NCI-H460 (cell line): ENCODE measurements at places on chromosomes 1 and 21.

GRCh38 chr1:116178837-116179236 is 67.6 kb downstream of the MAB21L3 start:
- DNase-seq = no peak

- DNase-seq = no peak
Observed at GRCh38 chr1:163406772-163407171, 85.0 kb downstream of the NUF2 start.

DNA sequence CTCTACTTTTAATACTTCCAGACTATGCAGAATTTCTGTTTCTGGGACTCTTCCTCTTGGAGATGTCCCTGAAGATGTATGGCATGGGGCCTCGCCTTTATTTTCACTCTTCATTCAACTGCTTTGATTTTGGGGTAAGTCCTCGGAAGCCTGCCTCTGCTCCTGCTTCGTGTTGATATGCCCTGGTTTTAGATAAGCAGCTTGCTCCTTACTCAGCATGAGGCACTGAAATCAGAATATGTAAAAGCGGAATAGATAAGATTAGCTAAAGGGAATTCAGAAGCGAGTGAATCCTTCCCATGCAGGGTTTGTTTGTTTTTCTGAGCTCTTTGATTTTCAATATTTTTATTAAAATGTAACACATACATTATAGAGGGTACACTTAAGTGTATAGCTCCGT is 234.7 kb downstream of the CACNA1E start:
- DNase-seq = no peak

- no peak for DNase-seq
Observed at GRCh38 chr1:48741380-48741779, 35.3 kb downstream of the BEND5 start.

DNA sequence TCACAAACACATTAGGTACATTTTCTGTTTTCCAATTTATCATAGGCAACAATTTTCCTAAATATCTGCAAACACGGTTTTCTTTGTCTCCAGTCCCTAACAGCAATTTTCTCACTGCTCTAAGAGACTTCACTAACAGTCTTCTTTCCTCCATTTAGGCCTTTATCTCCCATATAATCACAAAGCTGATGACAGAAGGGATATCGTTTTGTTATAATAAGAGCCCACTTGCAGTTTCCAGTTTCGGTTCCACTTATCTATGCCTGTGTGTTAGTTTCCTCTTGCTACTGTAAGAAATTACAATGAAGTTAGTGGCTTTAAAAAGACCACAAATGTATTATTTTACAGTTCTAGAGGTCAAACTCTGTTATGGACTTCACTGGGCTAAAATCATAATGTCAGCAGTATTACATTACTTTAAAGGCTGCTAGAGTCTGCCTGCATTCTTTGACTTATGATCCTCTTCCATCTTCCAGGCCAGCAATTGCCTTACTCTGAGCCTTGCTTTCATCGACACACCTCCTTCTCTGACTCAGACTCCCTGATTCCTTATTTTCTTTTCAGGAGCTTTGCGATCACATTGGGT is 549.3 kb downstream of the NCAM2 start:
- no peak for DNase-seq

- no peak for DNase-seq
Observed at GRCh38 chr1:234699795-234700665, 90.1 kb upstream of the IRF2BP2 start.

DNA sequence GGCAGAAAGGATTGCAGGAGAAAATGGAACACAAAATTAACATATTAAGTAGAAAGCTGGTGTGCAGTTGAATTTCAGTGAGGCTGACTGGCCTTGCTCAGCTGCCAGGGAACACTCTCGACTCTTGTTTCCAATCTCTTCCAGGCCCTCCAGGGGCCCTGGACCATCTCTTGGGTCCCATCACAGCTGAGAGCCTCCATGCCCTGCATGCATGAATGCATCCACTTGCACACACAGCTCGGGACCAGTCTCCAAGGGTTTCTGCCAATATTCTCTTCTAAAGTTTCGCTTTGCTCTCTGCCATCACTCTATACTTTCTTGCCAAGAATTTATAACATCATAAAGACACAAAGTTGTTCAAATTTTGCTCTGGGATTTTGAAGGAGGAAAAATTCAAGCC is 200.3 kb downstream of the DSCAM start:
- DNase-seq = no peak

DNA sequence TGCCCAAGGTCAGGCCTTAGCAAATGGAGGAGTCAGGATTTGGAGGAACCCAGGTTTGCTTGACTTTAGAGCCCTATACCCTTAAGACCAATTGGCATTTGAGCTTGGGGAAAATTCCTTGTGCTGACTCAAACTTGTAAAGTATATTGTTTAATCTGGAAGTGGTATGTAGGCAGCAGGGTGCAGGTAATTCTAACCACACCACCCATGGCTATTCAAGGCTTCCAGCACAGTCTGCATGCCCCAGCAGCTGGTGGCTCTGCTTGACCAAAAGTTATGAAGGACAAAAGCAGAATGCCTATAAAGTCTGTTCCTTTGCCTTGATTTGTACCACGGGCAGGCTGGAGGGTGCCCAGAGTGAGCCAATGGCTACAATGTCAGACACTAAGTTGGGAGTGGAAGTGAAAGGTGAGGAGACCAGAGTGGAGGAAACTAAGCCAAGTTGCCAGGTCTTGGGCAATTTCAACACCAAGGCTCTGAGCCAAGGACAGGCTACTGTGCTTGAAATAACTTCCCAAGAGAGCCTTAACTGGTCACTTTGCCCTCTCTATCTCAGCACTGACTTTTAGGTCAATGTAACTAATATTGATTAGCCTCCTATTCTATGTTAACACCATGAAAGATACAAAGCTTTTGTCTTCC is 4.7 kb upstream of the G0S2 start:
- no peak for DNase-seq

- no peak for DNase-seq
Observed at GRCh38 chr1:94095744-94096469, 25.0 kb downstream of the ABCA4 start.

- no peak for DNase-seq
Observed at GRCh38 chr1:118995312-118996016, 7.3 kb upstream of the TBX15 start.

GRCh38 chr1:214076708-214077065 is 88.9 kb downstream of the PROX1 start:
- DNase-seq = no peak

DNA sequence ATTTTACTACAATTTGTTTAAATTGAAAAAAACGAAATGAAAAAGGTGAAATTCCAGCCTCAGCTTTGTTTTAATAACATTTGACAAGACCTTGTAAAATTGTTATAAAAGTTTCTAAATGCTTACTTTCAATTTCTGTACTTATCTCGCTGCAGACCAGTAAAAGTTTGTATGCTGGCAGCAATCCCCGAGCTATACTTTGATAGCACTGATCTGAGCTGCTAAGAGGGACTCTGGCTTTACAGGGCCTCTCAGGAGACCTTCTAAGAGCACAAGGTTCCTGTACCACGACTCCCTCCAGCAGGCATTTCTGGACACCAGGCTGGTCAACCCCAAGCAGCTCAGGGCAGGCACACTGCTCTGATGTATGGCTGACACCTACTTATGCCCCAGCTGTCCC is 13.1 kb downstream of the STMN1 start:
- no peak for DNase-seq

- no peak for DNase-seq
Observed at GRCh38 chr1:29829448-29830344, 593.4 kb downstream of the PTPRU start.

DNA sequence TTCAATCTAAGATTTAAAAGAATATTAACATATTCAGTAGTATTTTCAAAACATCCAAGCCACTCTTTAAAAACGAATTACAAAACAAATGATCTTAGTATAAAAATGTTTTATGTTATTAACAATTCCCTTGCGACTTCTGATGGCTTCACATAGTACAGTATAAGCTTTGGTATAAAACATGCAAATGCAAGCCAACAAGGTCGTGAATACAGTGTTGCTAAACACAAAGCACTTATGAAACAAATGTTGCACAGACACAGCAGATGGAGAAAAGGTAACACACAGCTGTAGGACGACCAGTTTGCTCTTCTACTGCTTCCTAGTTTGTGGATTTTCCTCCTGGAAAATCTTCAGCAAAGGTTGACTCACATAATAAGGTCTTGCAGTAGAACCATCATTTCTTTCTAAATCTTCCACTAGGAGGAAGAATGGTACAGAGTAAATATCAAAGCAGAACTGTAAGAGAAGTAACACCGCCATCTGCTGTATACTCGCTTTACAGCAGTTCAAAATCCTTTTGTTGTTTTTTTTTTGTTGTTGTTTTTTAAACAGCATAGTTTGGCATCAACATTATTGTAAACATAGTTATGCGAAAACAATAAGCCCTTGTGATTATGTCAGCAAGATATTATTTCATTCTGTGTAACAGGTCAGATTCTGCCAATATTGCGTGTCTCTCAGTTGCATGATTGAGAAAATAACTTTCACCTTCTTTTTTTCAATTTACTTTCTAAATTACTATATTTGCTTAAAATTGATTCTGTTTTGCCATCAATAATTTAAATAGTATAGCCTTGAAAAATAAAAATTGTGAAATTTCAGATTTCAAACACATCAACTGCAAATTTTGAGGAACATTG is 69.5 kb downstream of the LHX8 start:
- DNase-seq = peak; percentile 41

DNA sequence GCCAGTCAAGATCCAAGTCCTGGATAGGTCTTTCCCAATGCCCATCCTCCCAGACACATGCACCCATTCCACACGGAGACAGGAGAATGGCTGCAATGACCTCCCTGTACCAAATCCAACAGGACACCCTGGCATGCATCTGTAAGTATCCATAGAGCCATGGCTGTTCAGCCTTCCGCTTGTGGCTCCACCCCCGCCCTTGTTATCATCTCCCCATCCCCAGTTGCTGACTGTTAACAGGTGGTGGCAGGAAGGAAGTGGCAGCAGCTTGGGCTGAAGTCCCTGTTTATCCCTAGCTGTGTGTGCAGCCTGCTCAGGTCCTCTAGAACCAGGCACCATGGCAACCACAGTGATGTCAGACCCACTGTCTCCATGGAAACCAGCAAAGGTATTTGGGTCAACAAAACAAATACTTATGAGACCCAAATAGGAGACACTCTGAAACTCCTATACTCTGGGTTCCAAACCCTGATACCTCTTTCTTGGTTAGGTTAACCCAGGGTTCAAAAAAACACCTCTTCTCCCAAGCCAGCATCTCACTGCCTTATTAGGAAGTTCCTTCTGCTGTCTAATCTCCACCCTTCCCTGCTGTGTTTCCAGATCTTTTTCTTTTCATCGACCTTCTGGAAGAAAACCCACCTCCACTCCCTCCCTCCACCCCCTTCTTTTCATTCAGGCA is 721 bp downstream of the PBXIP1 start:
- DNase-seq = no peak

DNA sequence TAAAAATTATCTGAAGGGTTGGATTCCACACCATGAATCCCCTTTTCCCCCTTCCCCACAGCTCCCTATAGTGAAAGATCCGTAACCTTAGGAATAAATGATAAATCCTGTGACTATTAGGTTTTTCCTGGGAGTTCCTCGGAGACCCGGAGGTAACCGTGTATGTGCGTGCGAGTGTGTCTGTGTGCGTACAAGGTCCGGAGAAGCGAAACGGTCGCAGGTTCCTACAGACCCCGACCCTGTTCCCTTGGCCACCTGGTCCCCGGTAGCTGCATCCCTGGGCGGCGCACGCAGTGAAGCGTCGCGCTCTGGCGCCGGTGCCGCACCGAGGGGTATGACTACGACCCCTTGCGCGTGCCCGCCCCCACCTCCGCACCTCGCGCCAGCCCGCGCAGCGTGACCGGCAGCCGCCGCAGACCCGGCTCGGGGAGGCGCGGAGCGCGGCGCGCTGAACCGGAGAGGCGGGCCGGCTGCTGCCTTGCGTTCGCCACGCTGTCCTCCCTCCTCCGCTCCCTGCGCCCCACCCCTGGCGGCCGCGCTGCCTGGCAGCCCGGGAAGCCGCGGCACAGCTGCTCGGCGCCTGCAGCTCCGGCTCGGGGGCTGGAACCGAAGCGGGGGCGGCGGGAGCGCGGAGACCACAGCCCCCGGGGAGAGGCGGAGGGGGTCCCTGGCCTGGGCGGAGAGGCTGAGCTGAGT is at the start of gene AK5:
AK5 (plus strand) TSS at position 529 of the 696 bp plus-strand sequence. CDS start 295 bp downstream, outside the sequence.
- DNase-seq = no peak

DNA sequence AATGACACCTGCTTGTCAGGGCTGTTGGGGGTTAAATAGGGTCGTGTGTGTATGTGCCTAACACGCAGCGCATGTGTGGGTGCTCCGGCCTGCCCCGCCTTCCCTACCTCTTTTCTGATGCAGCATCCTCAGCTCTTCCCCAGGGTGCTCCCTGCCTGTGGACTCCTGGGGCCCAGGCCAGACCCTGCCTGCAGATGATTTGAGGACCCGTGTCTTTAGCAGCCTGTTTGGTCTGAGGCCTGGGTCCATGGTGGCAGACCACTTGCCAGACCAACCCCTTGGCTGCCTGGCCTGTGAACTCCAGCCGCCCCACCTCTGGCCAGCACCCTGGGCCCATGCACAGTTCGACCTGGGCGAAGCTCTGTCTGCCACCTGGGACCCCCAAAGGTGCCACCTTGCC is 57.0 kb upstream of the SIM2 start:
- no peak for DNase-seq

DNA sequence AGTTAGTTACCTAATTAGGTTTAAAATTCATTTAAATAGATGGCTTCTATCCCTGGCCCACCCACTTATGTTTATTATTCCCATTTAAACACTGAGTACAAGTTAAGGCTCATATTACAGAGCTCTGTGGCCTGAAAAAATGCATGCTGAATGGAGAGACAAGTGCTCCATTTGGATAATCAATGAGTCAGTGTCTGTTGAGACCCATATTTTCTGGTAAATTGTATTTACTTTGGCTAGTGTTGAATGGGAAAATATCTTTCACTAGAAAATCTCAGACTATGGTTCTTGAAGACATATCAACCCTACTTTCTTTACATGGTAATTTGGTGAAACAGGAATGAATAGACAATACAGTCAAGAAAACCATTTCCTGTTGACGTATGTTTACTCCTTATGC is 356.0 kb downstream of the S1PR1 start:
- DNase-seq = no peak

DNA sequence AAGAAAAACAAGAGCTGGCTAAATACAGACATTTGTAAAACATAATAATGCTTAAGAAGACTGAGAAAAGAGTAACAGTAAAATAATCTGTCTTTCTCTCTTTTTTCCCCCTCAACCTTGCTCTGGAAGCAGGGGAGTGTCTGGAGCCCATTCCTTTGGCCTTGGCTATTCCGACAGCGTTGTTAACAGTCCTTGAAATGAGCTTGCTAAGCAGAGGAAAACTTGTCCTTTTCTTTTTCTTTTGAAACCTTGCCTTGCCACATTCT is 6.7 kb upstream of the CA6 start:
- DNase-seq = no peak
